ENCODE measurements at places on chromosomes 6 and 20.

GRCh38 chr6:167710363-167710920 is 116.3 kb upstream of the AFDN start:
- DNase-seq = no peak

DNA sequence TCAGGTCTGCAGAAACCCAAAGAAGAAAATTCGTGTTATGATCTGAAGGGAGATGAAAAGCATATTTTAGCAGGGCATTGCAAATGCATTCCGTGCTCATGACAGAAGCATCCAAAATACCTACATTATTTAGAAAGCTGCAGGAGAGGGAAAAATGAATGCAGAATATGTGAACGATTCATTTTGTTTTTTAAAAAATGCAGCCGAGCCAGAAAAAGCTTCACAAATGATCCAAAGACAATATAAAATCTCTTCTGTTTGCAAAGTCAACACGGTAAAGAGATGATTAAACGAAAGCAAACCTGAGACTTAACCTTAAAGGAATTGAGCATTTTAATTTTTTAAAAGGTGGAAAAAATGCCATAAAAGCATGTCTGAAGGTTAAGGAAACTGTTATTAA is 136.1 kb upstream of the SULF2 start:
- no peak for DNase-seq

- no peak for DNase-seq
Observed at GRCh38 chr6:51562198-51562597, 525.2 kb downstream of the PKHD1 start.

DNA sequence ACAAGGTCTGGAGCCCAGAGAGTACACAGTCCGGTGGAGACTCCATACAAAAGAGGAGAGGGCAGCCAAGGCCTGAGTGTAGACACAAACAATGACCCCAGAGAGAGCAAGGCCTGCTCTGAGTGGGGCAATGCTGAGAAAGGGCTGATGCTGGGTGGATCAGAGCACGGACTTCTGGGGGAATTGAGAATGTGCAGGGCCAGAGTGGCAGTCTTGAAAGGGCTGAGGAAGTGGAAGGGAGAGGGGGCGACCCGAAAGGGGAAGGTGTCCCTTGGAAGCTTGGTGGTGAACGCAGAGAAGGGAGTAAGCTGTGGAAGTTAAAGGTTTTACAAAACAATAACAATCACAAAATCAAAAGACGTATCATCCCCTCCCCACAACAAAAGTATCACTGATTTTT is 12.0 kb upstream of the GRM4 start:
- no peak for DNase-seq

GRCh38 chr6:143068001-143068400 is 7.3 kb downstream of the AIG1 start:
- no peak for DNase-seq

DNA sequence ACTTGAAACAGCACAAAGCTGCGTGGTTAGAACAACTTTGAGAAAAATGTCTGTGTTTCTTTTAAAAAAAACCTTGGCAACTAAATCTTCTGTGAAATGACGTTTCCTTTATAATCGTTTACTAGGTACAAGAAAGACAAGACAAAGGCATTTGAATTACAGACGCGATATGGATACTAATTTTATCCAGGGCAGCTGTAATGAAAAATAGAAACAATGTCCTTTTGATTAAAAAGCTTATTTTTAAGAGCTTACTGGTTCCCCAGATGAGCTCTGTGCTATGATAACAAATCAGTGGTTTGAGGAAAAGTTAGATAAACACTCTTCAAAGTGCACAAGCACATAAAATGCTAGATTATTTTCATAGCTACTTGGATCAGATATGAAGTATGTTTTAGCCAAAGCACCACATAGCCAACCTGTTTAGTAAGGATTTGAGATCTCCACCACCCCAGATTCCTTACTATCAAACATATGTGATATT is 1.6 kb upstream of the SYNCRIP start:
- DNase-seq = no peak

GRCh38 chr6:50093116-50093937 is 43.6 kb upstream of the DEFB112 start:
- DNase-seq = no peak

GRCh38 chr6:142846459-142846831 is 98.5 kb downstream of the HIVEP2 start:
- no peak for DNase-seq

- DNase-seq = peak; percentile 37
Observed at GRCh38 chr20:653110-653589, at the start of gene SRXN1. Gene SRXN1 (minus strand): TSS chr20:653200. CDS start chr20:653185, 15 bp downstream.
